Spinal cord (tissue), 10 donors: ENCODE measurements at places on chromosomes 2 and 18.

DNA sequence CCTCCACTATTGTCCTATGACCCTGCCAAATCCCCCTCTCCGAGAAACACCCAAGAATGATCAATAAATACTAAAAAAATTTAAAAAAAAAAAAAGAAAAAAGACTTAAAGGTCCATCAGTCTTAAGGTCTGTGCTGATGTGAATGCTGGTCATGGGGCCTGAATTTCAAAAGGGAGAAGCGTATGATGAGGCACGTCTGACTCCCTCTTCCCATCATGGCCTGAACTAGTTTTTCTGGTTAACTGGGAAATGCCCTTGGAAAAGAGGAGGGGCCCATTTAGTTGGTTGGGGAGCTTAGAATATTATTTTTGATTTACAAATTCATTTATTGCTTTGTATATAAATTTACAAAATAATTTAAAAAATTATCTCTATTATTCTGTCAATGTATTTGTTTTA is 291.0 kb upstream of the CDH19 start:
- no peak for DNase-seq

- DNase-seq = no peak
Measured at GRCh38 chr2:221289846-221290245, 282.3 kb downstream of the EPHA4 start.

GRCh38 chr2:229673676-229674075 is 40.7 kb downstream of the DNER start:
- DNase-seq = no peak

- no peak for DNase-seq
Measured at GRCh38 chr2:171235262-171235881, 74.7 kb upstream of the TLK1 start.

GRCh38 chr2:225182126-225182525 is 139.9 kb upstream of the DOCK10 start:
- DNase-seq = no peak

DNA sequence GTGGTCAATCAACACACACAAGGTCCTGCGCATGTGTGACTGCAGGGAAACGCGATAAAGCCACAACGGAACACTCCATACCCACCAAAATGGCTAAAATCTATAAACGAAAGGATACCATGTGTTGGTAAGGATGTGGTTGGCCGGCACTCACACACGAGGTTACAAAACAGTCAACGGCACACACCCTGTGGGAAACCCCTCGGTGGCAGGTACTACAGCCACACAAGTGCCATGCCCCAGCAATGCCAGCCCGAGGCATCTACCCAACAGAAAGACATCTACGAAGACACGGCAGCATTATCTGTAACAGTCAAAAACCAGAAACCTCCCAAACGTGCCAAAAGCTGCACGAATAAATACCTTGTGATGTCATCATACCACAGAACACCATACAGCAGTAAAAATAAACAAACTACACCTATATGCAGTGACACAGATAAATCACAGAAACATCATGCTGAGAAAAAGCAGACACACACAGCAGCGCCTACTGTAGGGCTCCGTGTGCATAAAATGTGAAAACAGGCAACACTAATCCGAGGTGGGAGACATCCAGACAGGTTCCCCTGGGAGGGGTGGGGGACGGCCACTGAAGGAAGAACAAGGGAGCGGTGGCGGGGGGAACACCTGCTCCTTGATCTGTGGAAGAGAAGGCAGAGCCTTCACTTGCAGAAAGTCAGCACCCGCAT is 36.7 kb downstream of the HDAC4 start:
- no peak for DNase-seq

DNA sequence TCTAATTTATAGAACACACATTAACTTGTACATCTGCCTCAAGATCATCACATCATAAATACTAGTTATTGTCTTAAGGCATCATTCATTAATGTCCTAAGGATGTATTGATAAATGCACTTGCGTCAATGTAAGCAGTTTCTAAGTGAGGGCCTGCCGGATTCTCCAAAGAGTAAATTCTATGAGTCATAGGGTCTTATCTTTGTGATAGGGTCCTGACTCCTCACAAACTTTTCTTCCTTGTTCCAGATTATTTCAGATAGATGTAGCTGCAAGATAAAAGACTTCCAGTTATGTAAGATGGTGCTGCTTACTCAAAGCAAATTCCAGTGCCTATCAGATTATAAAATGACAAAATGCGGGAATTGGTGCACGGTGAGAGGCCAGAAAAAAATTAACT is 315.0 kb upstream of the SLC39A10 start:
- DNase-seq = no peak

GRCh38 chr2:207061181-207061580 is 104.6 kb downstream of the KLF7 start:
- DNase-seq = no peak

DNA sequence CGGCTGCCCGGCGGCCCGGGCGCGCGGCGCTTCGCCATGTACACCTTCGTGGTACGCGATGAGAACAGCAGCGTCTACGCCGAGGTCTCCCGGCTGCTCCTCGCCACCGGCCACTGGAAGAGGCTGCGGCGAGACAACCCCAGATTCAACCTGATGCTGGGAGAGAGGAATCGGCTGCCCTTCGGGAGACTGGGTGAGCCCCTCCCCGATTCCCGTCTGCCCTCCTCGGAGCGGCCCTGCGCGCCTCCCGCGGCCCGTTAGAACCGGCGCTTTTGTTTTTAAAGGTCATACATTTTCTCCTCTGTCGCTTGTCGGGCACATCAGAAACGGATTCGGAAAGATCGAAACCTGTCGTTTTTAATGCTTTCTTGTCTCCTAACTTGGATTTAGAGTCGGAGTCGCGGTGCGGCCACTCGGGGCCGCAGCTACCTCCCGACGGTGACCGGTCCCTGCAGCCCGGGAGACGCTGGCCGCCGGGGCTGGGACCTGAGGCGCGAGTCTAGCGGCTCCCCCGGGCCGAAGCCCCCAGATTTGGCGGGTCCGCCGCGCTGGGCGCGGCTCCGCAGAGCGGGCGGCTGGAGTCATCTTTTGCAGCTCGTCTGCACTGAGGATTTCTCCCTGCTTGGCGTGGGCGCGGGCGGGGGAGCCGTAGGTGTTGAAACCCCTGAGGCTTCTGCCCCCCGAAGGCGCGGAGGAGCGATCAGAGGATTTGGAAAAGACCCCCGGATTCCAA is 519 bp downstream of the TTL start:
- DNase-seq = peak; percentile 43

GRCh38 chr2:24359129-24360049 is 947 bp downstream of the ITSN2 start:
- DNase-seq = no peak

DNA sequence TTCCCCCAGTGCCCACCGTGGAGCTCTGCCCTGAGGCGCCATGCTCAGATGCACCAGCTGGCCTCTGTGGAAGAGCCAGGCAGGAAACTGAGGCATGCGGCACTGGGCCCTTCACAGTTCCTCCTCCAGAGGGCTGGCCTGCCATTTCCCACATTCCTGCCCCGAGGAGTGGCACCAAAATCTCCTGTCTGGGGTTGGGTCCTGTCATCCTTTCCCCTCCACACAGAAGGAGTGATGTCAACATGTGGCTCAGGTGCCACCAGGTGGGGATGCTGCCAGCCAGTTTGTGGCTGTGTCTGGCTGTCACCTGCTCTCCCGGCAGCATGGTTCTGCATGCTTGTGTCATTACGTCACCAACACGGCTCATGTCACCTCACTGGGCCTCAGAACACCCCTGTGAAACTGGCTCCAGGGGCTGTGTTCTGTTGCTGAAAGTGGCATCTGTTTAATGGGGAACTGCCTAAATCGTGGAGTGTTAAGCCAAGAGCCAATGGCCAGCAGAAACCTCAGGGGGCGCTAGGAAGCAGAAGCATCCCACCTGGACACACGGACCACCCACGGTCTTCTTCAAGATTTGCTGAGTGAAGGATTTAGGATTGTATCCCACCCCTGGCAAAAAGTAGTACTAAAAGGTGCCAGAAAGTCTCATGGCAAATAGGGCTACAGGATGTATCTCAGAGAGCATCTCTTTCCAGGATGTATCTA is 51.3 kb downstream of the ZAP70 start:
- DNase-seq = no peak

- no peak for DNase-seq
Measured at GRCh38 chr2:71686781-71687180, 233.4 kb downstream of the DYSF start.

DNA sequence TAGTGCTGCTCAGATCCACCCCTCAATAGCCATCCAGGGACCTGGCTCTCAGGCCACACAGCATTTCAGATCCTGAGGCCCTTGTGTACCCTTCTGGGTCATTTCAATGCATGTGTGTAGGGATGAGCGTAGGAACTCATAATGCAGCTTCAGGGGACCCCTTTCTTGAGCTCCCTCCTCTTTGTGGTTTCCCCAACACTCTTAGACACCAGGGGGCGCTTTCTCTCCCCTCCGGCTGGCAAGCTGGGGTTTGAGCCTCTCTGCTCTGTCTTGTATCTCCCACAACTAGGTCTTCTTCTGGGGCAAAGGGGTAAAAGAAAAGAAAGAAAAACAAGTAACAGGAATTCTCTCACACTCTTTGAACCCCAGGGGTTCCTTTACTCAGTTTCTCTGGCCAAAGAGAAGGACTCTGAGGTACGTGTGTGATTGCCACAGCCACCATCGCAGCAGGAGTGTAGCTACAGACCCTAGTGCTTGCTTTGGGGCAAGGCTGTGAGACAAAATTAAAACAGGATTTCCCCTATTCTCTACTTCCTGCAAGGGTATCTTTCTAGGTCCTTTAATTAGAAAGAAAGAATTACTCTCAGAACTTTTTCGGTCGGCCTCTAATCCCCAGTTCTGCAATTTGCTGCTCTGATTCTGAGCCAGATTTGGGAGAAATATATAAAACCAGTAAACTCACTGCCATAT is 38.0 kb downstream of the CABYR start:
- DNase-seq = no peak

- DNase-seq = no peak
Measured at GRCh38 chr2:27709960-27710575, 46.4 kb downstream of the SLC4A1AP start.

DNA sequence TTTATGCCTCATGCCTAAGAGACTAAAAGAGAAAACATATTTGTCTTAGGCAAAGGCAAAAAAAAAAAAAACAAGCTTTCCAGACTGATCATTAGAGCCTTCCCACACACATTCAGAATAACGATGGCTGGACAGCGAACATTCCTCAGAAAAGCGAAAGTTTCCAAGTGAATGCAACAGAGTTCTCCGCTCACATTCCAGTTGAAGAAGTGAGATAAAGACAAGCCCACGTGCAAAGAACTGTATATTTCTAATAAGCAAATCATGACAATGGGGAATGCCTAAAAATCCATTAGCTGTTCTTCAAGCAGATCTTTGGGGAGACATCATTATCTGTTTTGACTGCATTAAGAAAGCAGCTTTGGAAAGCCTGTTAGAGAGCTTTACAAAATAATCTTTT is 347.9 kb downstream of the METTL4 start:
- peak; percentile 29 for DNase-seq
